Thoracic aorta endothelial cell (primary cell): ENCODE measurements at places on chromosomes 1 and 21. TPM values are rescaled to one million over a fixed set of nuclear protein-coding genes. Genes with fewer than 3 reads are reported as not detected.

Gene KLHDC7A
- not detected in 2 replicates for total RNA-seq

Gene LRRC8B
- 21.6 and 28.9 TPM in 2 replicates for total RNA-seq

Gene PRAMEF33
- total RNA-seq: not detected in 2 replicates

Gene TSPAN1
- 0.80 and 0.93 TPM in 2 replicates for total RNA-seq

Gene SV2A
- 0.66 and 2.9 TPM in 2 replicates for total RNA-seq

Gene CRABP2
- total RNA-seq: 0.72 and 1.2 TPM in 2 replicates

Gene MTARC2
- 8.1 and 14.1 TPM in 2 replicates for total RNA-seq

Gene FCAMR
- total RNA-seq: not detected in 2 replicates

Gene C1orf159
- total RNA-seq: 8.6 and 11.8 TPM in 2 replicates

Gene ROR1
- 0.53 and 6.7 TPM in 2 replicates for total RNA-seq

Gene GJB5
- not detected in 2 replicates for total RNA-seq

Gene MRTO4
- 45.2 and 48.1 TPM in 2 replicates for total RNA-seq

Gene PERM1
- total RNA-seq: not detected in 2 replicates

Gene APCS
- not detected in 2 replicates for total RNA-seq

Gene ATAD3C
- not detected in 2 replicates for total RNA-seq

Gene DDAH1
- 125 and 155 TPM in 2 replicates for total RNA-seq

Gene BARHL2
- not detected in 2 replicates for total RNA-seq

Gene LDLRAD2
- 0.07 TPM in 1 of 2 replicates, not detected in the other for total RNA-seq

Gene GUCA2B
- not detected in 2 replicates for total RNA-seq

Gene PLCH2
- under 0.01 and 0.07 TPM in 2 replicates for total RNA-seq

Gene HAO2
- not detected in 2 replicates for total RNA-seq

Gene LRRC7
- total RNA-seq: under 0.01 TPM in 2 replicates

Gene BNIPL
- 0.13 and 0.36 TPM in 2 replicates for total RNA-seq

Gene TIE1
- total RNA-seq: 436 and 472 TPM in 2 replicates

Gene COPA
- 236 and 290 TPM in 2 replicates for total RNA-seq

Gene S100A7
- total RNA-seq: not detected in 2 replicates

Gene F13B
- total RNA-seq: 0.40 TPM in 1 of 2 replicates, not detected in the other

Gene MCOLN3
- total RNA-seq: not detected in 2 replicates
